ENCODE measurements at places on chromosomes 7 and 10.
A peak's percentile ranks its signal among the peaks of the same experiment; 100 is the strongest.

- peak; percentile 50 for DNase-seq
These were observed 88.1 kb upstream of the PDCD4 start for GRCh38 chr10:110783509-110784107.

- DNase-seq: no peak
These were observed 146.8 kb downstream of the HIBADH start for GRCh38 chr7:27515933-27516332.

DNA sequence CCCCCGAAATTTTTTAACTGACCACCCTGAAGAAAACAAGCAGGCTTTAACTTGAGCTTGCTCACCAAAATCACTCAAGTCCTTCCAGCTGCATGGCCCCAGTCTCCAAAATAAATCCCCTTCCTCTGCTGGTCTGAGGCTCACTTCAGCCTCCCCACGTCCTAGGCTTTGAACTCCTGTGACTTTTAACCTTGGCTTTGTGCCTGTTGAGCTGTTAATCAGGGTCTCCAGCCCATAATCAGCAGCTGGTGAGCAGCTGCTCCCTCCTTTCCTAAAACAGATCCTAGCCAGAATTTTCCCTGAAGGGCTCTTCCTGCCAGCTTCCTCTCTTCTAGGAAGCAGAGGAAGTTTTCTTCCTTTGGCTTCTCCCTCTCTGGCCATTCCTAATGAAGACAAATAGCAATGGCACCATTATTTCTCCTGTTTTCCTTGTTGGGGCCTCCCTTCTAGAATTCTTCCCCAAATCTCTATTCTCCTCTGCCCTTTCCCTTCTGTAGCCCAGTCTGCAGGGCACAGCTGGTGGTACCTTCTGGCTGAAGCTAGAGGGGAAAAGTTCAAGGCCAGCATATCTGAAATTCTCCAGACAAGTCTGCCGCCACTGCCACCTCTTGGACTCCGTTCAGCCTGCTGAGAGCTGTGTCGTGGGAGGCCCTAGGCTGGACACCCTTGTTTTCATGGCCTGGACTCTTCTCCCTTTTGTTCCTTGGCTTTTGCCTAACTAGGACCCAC lies 152.1 kb downstream of the NOC3L start:
- no peak for DNase-seq

- no peak for DNase-seq
These were observed 37.5 kb upstream of the DNAJB6 start for GRCh38 chr7:157299317-157299612.

GRCh38 chr7:158475036-158475678 lies 112.5 kb downstream of the PTPRN2 start:
- DNase-seq: no peak

DNA sequence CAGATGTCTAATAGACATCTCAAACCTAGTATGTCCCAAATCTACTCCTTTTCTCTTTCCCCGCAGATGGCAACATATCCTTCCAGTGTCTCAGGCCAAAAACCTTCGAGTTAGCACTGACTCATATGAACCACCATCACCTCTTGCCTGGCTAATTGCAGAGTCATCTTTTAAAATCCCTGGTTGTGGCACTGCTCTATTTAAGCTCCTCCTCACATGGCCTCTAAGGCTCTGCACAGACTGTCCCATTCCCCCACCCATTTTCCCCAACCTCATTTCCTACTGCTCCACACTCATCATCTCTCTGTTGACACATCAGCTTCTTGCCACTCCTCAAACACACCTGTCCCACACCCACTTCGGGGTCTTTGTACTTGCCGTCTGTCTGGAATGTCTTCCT lies 16.8 kb upstream of the HBP1 start:
- no peak for DNase-seq

- no peak for DNase-seq
These were observed 40.6 kb upstream of the RBAK start for GRCh38 chr7:5005066-5005465.

- no peak for DNase-seq
These were observed 503 bp downstream of the CROT start for GRCh38 chr7:87345962-87346371.

GRCh38 chr10:18238870-18239485 lies 98.8 kb downstream of the CACNB2 start:
- DNase-seq: no peak

- no peak for DNase-seq
These were observed 374.6 kb downstream of the DNAJB6 start for GRCh38 chr7:157711353-157711888.

DNA sequence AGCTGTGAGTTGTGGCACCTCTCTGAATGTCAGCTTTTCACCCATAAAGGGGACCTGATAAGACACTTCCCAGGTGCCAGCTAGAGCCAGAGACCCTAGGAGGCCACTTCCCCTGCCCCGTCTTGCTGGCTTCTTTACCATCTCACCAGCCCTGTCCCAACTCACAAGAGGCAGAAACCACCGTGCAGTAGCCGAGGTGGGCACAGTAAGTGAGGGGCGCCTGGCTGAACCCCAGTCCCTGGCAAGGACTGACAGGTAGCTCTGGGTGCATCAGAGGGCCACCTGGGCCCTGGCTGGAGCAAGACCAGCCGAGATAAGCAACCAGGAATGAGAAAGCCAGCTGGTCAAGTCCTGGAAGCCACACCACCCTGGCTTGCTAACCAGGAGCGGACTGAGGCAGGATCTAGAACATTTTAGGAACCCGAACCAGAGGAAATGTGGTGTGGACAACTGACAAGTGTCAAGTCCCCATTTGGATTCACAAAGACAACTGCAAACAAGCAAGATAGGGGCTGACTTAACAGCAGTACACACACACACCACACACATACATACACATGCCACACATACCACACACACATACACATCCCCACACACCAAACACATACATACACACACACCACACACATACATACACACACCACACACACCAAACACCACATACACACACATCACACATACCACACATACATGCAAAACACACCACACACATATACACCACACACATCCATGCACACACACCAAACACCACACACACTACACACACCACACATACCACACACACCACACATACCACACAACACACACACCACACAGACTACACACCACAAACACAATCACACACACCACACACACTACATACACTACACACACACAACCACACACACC lies 20.8 kb downstream of the OGDHL start:
- DNase-seq: no peak

DNA sequence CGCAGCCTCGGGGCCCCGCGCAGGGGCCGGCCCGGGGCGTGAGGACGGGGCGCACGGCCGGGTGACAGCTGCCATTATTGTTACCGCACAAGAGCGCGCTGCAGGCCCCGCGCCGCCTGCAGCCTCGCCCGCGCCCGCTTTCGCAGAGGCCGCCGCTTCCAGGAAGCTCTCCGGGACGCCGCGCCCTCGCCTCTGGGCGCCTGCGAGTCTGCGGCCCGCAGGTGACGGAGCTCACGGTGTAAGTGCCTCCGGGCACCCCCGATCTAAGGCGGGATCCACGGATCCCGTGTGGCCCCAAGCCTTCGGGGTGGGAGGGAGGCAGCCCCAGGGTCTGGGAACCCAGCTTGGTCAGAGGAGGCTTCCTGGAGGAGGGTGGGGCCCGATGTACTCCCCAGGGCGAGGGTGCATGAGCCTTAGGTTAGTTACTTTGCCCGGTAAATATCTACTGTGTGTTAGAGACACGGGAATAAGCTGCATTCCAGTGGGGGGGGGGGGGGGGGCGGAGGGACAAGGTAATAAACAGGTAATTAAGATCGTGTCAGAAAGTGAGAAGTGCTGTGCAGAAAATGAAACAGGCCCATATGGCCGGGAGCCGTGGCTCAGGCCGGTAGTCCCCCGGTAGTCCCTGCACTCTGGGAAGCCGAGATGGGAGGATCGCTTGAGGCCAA lies 638 bp downstream of the IQCE start:
- peak; percentile 53 for DNase-seq

DNA sequence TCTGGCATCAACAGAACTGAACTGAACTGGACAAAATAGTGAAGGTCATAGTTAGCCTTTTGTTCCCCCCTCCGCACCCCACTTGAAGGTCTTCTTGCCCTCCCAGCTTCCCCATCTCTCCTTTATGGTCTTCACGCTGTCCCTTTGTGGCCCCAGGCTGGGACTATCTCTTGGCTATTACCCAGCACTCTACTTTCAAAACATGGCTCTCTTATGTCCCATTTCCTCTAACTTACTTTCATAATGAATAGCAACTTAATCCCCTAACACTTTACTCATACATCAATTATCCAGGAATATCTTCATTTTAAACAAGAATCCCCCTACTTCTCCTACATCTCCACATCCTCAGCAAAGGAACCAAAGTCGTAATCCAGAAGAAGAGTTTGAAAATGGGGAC lies 135.3 kb upstream of the ITGB1 start:
- no peak for DNase-seq

DNA sequence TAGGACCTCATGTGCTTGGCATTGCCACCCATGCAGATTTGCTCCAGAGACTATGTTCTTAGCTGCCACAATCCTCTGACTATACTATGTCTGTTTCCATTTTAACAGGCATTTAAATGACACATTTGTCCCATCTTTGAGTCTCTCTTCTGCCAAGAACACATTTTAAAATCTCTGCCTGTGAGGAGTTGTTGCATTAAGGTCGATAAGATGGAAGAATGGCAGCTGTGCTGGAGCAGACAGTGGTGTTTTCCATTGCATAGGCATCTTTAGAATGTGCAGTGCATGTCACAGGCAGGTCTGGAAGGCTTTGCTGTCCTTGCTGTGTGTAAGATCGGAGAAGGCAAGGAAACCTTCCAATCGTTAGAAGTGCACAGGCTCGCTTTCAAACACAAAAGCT lies 70.9 kb upstream of the CELF2 start:
- DNase-seq: no peak

DNA sequence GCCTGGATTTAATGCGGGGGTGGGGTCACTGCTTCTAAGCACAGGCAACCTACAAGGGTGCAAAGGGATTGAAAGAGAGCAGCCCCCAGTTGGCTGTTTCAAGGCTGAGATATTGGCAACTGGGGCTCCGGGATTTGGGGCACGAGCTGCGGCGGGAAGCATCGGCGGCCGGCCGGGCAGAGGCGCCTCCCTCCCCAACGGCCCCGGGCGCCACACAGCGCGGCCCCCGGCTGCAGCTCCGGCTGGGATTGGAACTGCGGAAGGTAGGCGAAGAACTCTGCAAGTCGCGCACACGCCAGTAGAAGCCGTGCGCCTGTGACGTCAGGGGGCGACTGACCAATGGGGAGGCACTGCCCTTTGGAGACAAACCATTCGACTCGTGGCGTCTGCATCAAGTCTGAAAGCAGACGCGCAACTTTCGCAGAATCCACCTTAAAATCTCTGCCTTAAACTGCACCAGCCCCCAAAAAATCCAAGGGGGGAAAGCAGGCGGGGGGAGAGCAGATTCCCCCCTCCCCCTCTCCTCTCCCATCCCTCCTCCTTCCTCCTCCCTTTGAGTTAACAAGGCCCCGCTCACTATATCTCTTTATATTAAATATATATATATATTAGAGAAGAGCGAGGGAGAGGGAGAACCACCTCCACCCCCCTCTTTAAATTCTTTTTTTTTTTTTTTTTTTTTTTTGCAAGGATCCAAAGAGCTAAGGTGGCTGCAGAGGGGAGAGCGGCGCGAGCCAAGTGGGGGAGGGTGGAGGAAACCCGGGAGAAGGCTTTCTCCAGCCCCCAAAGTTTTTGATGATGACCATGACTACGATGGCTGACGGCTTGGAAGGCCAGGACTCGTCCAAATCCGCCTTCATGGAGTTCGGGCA lies at the start of gene DLX6:
Gene DLX6 (plus strand): TSS at position 371 of the 872 bp plus-strand sequence. CDS start 425 bp downstream, at position 796.
- no peak for DNase-seq

DNA sequence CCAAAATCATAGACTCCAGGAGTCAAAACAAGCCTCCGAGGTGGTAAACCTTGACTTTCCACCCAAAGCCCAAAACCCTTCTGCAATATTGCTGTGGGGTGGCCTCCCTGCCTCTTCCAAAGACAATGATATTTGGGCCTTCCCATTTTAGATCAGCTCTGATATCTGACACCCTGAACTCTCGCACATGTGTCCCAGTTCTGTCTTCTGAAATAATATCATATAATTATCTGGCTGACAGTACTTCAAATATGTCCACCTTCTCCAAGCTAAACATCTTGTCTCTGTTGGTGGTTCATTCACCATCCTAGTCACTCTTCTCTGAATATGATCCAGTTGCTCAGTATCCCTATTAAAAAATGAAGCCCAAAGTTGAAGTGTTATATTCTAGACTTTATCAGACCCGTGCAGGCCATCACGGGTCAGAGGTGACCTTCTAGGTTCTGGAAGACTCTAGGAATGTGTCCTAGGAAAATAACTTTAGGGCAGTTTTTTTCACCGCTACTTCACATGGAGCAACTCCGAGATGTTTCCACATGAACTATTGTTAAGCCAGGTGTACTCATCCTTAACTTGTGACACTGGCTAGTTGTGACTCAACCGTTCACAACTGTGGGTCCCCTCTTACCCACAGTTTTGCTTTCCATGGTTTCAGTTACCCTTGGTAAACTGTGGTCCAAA lies 6.3 kb downstream of the TECTB start:
- no peak for DNase-seq

DNA sequence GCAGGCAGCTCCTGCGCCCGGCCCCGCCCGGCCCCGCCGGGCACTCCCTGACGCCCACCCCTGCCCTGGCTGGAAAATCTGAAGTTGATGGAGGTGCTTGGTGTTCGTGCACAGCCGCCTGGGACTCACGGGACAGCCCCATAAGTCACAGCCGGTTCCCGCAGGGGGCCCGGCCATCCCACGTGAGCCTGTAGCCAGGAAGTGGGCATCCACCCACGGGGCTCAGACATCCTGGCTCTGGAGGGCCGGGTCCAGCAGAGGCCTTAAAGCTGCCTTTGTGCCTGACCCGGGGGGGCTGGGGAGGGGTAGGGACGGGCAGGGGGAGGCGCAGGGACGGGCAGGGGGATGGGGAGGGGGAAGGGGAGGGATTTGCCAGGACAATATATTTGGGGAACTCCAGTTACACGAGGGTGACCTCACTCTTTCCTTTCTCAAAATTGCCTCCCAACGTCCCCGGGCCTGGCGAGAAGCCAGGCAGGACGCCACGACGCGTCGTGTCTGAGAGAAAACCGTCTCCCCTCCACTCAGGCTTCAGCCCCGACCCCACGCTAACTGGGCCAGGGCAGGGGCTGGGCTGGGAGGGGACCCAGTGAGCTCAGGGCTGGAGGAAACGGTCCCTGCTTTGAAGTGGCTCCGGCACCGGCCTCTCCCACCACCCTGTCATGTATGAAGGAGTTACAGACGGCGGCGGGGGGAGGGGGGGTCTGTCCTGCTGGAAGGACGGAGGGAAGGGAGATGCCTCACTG lies 82.1 kb upstream of the PDGFA start:
- DNase-seq: peak; percentile 50

DNA sequence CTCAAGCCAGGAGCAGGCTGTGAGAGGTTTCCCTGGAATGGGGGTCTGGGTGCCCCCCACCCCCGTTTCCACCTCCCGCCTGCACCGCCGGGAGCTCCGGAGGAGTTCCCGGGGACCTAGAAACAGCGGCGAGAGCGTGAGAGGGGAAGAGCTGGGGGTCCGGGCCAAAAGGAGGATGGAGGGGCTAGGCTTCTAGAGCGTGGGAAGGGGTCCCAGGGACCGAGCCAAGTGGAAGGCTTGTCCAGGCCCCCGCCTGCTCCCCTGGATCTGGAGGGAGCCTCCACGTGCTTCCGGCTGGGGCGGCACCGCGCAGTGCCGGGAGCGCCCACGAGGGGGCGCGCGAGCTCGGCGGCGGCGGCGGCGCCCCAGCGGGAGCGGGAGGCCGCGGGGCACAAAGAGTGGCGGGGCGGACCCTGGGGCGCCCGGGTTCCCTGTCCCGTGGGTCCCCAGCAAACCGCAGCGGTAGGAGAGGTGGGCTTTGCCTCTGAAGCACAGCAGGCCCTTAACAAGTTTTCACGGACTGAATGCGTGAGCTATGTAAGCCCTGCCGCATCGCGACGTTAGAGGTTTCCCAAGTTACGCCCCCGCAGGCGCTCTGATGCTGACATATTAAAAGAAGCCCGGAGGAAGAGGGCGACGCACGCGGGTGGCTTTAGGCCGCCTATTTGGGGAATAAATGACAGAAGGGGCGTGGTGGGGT lies 104.4 kb upstream of the LRRC4 start:
- peak; percentile 47 for DNase-seq

Data from T-helper 2 cell (primary cell).